ENCODE measurements at places on chromosomes 11 and 22. TPM values are rescaled to one million over a fixed set of nuclear protein-coding genes. Genes with fewer than 3 reads are reported as not detected.
A peak's percentile ranks its signal among the peaks of the same experiment; 100 is the strongest.

DNA sequence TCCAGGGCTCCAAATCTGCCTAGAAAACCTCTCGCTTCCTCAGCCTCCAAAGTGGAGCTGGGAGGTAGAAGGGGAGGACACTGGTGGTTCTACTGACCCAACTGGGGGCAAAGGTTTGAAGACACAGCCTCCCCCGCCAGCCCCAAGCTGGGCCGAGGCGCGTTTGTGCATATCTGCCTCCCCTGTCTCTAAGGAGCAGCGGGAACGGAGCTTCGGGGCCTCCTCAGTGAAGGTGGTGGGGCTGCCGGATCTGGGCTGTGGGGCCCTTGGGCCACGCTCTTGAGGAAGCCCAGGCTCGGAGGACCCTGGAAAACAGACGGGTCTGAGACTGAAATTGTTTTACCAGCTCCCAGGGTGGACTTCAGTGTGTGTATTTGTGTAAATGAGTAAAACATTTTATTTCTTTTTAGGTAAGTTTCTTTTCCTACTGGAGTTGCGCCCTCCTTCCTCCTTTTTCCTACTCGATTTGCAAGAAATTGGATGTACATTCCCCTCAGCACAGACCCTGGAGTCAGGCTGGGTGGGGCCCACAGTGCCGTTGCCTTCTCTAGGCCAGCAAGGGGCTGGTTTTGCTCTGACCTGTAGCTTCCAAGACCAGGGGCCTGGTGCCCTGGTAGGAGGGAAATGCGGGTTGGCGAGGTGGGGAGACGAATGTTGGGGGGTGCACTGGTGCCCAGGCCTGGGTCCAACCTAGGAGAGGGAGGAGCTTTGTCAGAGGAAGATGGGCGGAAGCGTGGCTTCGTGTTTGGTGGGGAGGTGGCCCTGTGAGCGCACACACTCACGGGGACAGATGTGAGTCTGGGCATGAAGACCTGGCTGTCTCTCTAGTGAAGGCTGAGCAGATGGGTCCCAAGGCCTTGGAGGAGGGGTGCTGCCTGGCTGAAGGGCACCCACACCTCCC is 50.6 kb downstream of the ST14 start:
- no peak for ATAC-seq

GRCh38 chr22:35914665-35915476 is 113.8 kb downstream of the RBFOX2 start:
- no peak for ATAC-seq

- ATAC-seq: no peak
Observed at GRCh38 chr11:130651066-130651855, 202.8 kb downstream of the ADAMTS15 start.

- ATAC-seq: no peak
Observed at GRCh38 chr11:130151196-130151595, 8.4 kb upstream of the ST14 start.

DNA sequence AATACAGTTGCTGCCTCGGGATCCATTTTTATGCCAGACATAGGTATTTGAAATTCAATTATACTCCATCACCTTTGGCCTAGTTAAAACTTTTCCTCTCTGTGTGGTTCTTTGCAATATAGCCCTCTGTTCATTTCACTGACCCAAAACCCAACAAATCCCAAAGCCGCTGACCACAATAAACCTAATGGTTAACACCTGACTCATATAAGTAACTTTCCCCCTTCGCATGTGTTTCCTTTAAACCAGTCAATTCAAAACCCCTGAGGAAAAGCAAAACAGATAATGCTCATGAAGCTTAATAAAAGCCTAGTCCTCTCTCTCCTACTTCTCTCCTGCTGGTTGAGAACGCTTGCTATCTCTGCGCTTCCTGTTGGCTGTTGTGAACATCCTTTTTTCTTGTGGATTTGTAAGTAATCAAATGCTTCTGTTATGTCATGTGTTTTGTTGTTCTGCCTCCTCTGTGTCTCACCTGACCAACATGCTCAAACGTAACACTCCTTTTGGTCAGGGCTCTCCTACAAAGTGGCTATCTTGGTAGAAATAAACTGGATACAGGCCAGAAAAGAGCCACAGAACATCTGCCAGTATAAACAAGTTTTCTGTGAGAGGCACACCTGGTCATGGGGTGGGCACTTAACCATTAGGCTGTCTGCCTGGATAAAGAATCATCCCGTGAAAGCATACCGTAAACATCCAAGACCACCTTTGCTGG is 652.6 kb downstream of the METTL15 start:
- no peak for ATAC-seq

DNA sequence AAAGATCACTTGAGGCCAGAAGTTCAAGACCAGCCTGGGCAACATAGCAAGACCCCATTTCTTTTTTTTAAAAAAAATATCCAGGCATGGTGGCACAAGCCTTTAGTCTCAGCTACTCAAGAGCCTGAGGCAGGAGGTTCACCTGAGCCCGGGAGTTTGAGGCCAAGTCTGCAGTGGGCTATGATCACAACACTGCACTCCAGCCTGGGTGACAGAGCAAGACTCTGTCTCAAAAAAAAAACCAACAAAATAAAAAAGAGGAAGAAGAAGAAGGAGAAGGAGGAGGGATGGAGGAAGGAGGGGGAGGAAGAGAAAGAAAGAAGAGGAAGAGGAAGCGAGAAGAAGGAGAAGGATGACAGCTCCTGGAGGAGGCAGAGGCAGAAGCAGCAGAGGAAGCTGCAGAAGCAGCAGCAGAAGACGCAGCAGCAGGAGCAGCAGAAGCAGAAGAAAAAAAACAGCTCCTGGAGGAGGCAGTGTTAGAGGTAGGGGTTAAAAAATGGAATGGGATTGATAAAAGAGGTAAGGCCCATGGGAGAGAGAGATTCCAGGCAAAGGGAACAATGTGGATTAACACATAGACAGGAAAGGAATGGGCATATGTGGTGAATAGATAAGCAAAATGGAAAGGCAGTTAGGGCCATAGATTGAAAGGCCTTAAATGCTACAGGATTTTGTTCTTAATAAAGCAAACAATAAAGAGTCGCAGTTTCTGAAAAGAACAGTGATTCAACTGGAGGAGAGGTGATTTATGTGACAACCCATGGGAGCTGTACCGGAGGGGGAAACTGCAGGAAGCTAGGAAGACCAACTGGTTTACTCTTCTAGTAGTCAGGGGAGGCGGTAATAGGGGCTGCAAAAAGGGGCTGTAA is 10.9 kb downstream of the PRCP start:
- no peak for ATAC-seq

DNA sequence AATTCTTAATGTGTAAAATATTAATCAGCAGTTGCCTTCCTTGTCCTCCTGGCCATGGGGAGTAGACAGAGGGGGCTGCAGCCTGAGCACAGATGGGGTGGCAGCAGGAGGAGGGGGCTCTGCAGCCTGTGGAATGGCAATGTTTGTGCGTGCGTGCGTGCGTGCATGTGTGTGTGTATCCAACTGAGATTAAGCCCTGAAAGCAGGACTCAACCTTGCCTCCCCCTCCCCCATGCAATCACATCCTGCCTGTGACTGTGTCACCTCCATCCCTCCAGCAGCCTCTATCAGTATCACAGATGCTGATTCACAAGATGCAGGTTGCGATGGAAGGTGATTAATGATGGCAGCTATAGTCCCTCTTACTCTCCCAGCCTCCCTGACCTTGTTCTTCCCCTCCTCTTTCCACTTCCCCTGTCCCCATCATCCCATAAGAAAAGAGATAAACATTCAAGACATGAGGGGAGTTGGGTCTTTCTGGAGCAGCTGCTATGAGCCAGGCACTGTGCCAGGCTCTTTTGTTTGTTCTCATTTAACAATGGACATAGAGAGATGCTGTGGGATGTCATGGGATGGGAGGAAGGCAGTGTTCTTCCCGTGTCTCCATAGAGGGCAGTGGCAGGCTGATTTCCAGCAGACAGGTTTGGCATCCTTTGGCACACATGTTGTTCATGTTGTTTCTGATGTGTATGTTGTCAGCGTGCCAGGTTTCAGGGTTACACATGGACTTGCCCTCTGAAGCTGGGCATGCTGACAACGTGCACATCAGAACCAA is 43.8 kb upstream of the NECTIN1 start:
- ATAC-seq: no peak

DNA sequence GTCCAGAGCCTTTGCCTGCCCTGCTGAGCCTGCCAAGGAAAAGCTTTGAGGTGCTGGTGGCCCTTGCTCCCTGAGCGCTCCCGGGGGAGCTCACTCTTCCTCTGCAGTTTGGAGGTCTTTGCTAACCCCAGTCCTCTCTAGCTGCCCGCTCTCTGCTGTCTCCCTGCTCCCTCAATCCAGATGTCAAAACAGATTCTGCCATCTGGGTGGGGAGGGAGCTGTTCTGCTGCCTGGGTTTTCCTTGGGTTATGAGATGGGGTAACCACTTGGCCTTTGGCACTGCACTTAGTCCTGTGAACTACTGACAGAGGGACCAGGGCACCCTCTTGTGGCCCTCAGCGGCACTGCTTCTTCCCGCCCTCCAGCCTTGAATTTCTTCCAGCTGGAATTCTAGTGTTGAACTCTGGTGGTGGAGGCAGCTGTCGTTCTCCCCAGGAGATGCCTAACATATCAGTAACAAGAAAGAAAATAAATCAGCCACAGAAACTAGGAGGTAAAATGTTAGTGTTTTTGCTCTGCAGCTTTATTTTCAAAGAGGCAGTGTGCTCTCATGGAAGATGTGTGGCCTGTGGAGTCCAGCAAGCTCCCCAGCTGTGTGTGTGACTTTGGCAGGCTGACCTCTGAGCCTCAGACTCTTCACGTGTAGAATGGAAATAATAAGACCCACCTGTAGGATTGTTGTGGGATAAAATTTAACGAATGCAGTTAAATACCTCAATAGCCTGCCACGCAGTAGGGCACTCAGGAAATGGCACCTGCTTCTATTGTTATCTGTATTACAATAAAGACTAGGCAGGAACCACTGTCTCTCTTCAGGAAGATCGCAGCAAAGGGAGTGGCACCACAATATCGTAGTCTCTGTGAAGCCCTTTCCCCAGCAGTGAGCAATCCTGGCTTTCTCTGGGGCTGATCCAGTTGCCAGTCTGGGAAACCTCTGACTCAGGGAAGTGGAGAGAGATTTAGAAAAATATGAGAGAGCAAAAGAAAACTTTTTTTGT is 23.4 kb downstream of the ARFGAP2 start:
- ATAC-seq: peak; percentile 65

DNA sequence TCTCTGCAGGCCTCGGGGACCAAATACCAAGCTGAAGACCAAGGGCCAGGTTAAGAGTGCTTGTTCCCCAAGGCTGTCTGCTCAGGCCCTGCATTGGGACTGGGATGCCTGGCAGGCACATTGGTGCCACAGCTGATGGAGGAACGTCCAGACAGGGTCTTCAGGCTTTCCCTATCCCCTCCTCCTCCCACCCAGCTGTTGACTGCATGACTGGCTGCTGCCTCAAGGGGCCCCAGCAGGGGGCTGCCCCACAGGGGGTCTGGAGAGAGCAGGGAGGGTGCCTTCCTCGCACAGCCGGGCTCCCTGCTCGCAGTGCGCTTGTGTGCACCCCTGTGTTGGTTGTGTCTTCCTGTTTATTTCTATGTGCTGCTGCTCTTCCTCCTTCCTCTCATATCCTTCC is 9.9 kb downstream of the RCOR2 start:
- no peak for ATAC-seq

GRCh38 chr11:959608-960007 is 33.9 kb downstream of the AP2A2 start:
- ATAC-seq: no peak

- ATAC-seq: no peak
Observed at GRCh38 chr22:26577081-26577480, 12.9 kb downstream of the TPST2 start.

DNA sequence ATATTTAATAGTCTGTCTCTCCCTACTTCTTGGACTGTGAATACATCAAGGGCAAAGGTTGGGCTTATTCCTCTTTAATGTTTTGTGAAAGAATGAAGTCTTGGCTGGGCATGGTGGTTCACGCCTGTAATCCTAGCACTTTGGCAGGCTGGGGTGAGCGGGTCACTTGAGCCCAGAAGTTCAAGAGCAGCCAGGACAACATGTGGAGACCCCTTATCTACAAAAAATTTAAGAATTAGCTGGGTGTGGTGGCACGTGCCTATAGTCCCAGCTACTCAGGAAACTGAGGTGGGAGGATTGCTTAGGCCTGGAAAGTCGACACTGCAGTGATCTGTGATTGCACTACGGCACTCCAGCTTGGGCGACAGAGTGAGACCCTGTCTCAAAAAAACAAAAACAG is 20.2 kb downstream of the RNF121 start:
- no peak for ATAC-seq

DNA sequence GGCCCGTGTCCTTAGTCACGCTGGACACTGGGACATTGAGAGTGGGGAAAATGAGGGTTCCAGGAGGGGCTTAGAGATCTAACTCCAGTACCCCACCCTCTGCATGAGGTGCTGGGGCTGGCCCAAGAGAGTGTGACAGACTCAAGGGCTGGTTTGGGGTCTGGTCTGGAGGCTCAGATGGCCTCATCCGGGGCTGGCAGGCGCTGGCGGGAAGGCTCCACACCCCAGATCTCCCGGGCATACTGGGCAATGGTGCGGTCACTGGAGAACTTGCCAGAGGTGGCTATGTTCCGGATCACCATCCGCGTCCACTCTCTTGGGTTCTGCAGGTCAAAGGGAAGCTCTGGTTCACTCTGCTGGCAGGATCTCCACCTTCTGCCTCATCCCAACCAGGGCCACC is 2.5 kb upstream of the RASGRP2 start:
- no peak for ATAC-seq

DNA sequence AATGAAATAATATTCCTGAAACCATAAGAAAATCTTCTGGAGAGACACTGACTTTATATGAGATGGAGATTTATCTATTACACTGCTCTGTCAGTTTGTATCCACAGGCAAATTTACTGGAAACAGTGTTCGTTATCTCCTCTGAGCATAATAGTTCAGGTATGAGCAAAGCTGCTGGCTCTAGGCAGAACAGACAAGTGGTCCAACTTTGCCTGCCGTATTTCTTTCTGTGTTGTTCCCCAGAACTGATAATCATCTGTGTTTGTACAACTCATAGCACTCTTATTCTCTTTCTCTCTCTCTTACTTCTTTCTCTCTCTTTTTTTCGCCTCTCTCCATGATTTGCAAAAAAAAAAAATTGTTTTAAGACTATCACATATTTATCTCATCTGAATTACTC is 623.8 kb upstream of the CHORDC1 start:
- no peak for ATAC-seq

Gene OR52E8
- total RNA-seq: not detected

Gene OVCH2
- total RNA-seq: not detected

Gene OR52I2
- total RNA-seq: not detected

Gene FOLR3
- total RNA-seq: not detected

Gene RASL10A
- 0.61 TPM for total RNA-seq

Gene GGT1
- 122 TPM for total RNA-seq

Gene SCGB1C1
- not detected for total RNA-seq

Gene SLC22A6
- not detected for total RNA-seq

Gene TMEM126B
- 64.9 TPM for total RNA-seq
